Purkinje cell (primary cell): ENCODE measurements at places on chromosomes 3 and 15. TPM values are rescaled to one million over a fixed set of nuclear protein-coding genes. Genes with fewer than 3 reads are reported as not detected.

The MASP1 gene
- 1.0 and 2.8 TPM in 2 replicates for polyA plus RNA-seq

The ARPC4 gene
- 63.2 and 66.1 TPM in 2 replicates for polyA plus RNA-seq

The ITIH3 gene
- not detected in 2 replicates for polyA plus RNA-seq

The RHOV gene
- polyA plus RNA-seq = 0.36 TPM in 1 of 2 replicates, not detected in the other

The GUCA1C gene
- not detected in 2 replicates for polyA plus RNA-seq

The DNAH12 gene
- 0.77 TPM in 1 of 2 replicates, not detected in the other for polyA plus RNA-seq

The SKOR1 gene
- polyA plus RNA-seq = 26.2 and 35.5 TPM in 2 replicates

The NRROS gene
- not detected in 2 replicates for polyA plus RNA-seq

The LRRIQ4 gene
- not detected in 2 replicates for polyA plus RNA-seq

The CFAP100 gene
- not detected in 2 replicates for polyA plus RNA-seq
